ENCODE measurements at places on chromosomes 5 and 9.
A peak's percentile ranks its signal among the peaks of the same experiment; 100 is the strongest.

- DNase-seq = no peak
Observed at GRCh38 chr9:97925497-97926334, 3.4 kb upstream of the TRMO start.

DNA sequence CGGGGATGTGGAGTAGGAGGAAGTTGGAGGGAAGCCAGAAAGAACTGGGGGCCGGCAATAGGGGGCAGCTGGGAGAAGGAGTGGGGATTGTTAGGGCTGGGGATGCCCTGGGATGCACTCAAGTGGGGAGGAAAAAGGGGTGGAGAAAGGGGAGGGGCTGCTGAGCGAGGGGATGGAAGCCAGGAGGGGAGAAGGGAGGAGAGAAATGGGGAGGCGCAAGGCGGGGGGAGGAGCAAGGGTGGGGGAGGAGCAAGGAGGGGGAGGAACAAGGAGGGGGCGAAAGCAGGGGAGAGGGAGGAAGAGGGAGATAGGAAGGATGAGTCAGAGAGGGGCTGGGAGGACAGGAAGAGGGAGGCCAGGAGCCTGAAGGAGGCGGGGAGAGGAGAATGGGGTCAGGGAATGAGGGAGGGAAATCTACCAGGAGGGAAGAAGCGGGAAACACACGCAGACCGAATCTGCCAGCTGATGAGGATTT lies 1.6 kb downstream of the IRX4 start:
- DNase-seq = peak; percentile 88

DNA sequence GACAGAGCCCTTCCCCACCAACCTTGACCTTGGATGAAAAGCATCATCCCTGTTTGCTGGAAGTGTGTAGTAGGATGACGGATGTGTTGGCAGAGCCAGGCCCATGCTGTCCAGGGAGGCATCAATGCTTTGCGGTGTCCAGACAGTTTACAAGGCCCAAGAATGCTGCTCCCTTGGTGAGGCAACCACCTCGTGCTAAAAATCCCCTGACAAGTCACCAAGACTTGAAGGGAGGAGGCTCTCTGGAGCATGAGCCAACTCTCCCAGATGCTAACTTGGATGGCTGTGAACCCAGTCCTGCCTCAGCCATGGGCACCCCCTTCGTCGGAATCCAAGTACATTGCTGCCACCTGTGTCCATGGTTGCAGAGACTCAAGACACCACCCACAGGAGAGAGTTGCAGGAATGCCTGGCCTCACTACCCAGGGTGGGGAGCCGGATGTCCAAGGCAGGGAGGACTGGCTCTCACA lies 9.5 kb upstream of the NKD2 start:
- no peak for DNase-seq

DNA sequence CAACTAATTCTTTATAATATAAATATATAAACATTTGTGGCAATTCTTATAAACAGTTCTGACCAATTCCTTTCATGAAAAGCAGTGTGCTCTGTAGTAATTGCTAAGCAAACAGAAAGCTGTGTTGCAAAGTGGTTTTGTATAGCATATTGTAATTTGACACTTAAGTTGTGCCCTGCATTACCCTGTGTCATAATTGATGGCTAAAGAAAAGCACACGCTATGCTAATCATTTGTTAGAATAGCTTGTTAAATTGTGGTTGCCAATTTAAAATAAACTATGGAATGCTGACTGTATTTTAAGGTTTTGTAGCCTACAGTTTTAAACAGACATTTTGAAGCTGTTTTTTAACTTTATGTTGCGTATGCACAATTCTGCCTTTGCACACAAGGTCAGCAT lies 140.0 kb downstream of the PBX3 start:
- no peak for DNase-seq

GRCh38 chr9:818958-819357 lies 22.5 kb upstream of the DMRT1 start:
- DNase-seq = no peak

DNA sequence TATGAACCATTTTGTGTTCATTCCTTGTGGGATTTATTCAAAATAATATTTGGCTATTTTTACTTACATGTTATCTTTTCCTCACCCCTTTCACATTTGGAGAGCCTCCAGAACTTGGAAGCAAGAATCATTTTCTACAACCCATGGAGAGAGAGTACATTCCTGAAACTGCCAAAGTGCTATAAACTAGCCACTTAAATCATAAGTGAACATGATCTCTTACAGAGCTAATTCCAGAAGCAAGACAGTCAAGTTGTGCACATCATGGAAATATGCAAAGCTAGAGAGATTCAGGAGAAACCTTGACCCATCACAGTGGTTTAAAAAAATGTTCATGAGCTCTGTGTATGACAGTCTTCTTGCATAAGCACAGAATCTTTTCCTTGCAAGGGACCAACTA lies 883.6 kb upstream of the C9orf72 start:
- no peak for DNase-seq

DNA sequence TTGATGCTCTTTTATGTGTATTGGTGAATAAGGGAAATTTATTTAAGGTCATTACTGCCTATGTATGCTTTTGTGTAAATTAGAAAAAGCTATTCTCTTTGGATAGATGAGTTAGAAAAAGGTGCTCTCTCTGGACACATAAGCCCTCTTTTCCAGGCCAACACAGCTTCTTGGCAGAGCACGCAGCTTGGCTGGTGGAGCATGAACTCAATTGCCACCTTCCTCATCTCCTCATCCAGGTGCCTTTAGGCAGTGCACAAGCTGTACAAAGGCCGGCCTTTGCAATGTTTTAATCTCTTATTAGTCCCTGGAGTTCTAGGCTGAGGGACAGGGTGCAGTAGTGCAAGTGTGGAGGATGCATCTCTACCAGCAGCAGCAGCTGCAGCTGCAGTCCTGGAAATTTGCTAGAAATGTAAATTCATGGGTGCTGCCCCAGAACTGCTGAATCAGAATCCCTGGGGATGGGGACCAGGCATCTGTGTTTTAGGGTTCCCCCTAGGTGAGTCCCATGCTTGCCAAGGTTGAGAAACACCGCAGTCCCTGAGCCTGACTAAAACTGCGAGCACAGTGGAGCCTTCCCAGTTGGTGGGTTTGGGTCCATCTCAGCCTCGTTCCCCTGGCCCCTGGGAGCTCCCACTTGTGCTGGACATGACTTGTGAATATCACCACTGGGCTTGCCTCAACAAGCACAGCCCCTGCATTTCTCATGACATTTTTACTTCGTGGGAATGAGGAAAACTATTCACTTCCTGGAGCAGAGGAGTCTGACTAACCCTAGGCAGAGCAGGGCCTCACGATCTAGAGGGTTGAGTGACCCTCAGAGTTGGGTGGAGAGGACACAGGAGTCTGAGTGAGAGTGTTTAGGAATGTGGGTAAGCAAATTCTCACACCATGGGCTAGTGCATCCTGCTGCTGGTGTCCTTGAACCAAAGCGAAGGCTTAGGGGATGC lies 272.3 kb downstream of the ZSWIM6 start:
- no peak for DNase-seq
